ENCODE measurements at places on chromosomes 3 and 15.

GRCh38 chr3:184257083-184257915 lies 4.1 kb downstream of the CAMK2N2 start:
- no peak for DNase-seq

DNA sequence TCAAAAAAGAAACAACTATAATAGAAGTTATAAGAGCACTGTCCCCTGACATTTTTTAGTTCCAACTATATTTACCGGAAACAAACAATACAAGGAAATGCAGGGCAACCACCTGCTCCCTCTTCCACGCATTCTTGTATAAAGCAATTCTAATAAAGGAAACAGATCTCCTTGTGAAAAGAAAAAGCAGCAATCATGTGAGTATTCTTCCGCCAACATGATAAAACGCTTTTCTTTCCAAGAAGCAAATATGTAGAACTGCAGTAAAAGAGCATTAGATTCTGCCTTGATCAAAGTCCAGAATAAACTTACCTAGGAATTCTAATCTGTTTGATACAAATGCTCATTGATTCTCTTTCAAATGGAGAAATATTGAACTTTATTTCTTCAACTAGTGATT lies 230.3 kb downstream of the CNTN3 start:
- no peak for DNase-seq

DNA sequence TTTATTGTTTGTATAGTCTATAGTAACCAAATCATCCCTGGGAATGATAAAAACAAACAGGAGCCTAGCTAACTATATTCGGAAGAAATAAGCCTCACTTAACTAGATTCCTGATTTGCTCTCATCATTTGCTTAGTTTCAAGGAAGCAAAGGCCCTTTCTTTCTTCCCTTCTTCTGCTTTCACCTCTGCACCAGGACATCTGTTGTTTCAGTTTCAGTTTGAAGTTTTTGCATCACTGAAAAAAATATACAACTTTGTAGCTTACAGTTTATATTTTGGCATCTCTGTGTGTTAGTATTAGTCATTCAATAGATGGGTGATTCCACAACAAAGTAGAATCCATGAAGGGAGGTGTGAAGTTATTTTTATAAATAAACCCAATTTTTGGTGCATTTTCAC lies 113.6 kb upstream of the SNTN start:
- no peak for DNase-seq

DNA sequence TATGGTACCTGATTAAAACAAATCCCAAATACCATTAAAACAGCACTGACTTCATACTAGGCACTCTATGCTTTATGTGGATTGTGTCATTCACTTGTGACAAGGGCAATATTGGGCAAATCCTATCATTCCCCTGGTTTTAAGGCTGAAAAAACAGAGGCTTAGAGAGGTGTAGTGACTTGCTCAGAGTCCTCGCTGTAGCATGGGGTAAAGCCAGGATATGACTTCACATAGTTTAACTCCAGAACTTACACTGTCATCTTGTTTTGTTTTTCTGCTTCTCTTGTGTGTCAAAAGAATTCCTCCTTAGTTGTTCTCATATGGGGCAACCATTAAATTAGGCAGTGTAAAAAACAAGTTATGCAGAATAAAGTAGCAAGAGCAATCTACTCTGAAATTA lies 40.3 kb upstream of the ICE2 start:
- no peak for DNase-seq

DNA sequence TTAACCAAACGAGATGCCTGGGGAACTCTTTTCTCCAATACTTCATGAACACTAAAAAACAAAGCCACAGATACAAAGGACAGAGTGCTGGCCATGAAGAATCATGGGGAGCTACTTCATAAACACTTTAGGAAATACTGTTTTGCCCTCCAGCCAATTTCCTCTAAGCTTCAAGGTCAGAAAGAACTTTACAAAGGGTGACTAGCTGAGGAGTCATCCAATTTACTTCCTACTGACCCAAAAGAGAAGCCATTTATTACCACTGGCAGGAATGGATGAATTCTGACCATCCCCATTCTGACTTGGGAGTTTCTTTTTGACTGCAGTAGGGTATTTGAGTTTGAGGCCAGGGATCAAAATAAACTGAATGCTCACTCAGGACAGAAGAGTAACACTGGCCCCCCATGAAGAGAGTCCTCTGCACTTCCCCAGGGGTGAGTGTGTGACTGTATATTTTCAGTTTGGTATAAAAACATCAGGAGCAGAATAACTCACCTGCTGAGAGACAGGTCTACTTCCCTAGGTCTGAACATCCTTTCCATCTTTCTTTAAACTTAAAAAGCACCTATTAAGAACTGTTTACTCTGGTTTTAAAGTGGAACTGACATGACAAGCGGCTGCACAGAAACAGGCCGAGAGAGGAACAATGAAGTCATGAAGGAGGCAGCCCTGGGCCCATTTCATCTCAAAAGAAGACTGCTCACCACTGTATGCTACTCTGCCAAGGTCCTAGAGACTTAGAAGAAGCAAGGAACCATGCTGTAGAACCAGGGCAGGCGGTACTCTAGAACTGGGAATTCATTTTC lies 203.6 kb downstream of the TNIK start:
- DNase-seq = no peak

- DNase-seq = no peak
Measured at GRCh38 chr15:100775581-100776185, 103.9 kb upstream of the ALDH1A3 start.

DNA sequence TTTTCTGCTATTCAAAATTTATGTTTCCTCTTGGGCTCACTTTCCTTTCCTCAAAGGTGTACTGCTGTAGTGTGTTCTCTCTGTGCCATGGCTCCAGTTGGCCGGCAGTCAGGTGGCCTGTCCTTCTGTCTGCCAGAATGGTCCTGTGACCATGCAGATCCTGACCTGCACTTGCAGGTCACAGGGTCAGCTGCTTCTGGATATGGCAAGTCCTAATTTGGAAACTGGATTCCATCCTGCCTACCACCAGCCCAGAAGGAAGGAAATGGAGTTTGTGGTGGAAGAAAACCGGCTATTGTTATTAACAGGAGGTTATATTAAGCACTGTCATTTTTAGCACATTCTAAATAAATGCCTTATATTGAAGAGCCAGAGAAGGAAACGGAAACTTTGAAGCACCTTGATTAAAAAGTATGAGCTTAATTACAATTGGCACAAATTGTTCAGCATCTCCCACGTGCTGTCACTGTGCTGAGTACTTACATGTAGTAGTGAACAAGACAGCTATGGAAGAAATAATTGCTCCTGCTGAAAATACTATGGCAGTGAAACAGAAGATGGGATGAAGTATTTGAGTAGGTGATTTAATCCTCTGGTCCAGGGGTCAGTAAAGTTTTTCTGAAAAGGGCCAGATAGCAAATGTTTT lies 362.8 kb downstream of the PTPRG start:
- no peak for DNase-seq

DNA sequence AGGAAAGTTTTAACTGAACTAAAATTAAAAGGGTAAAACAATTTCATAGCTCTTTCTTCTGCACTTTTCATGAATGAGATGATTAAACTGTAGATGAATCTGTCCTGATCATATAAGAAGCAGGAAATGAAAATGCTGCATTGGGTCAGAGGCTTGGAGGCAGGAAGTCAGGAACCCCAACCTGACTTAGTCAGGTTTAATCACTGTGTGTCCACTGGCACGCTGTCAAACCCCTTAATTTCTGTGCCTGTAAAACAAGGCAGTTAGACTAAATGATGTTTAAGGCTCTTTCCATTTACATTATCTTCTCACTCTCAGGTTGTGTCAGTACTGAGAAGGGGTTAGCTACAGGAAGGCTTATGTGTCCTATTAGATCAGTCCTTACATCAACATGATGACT lies 193.3 kb upstream of the TTC14 start:
- DNase-seq = no peak

- DNase-seq = no peak
Measured at GRCh38 chr15:31278061-31278445, 48.6 kb upstream of the KLF13 start.
